Skin of body (tissue), 3 donors: ENCODE measurements at places on chromosomes 2 and 18. TPM values are rescaled to one million over a fixed set of nuclear protein-coding genes. Genes with fewer than 3 reads are reported as not detected.

GRCh38 chr2:85584857-85585780, 888 bp downstream of the VAMP5 start:
- no peak for DNase-seq

Gene NT5C1B
- not detected for total RNA-seq

GRCh38 chr2:225326969-225327368, 72.5 kb upstream of the NYAP2 start:
- no peak for DNase-seq

Gene IL1F10
- total RNA-seq: 2.7 TPM

GRCh38 chr18:22272242-22272641, 102.9 kb downstream of the GATA6 start:
- no peak for DNase-seq

GRCh38 chr2:232421189-232421785, 14.6 kb downstream of the ALPG start:
- DNase-seq: no peak

Gene PTPRM
- total RNA-seq: 46.3 TPM

GRCh38 chr2:114542695-114543094, 100.3 kb downstream of the DPP10 start:
- no peak for DNase-seq

DNA sequence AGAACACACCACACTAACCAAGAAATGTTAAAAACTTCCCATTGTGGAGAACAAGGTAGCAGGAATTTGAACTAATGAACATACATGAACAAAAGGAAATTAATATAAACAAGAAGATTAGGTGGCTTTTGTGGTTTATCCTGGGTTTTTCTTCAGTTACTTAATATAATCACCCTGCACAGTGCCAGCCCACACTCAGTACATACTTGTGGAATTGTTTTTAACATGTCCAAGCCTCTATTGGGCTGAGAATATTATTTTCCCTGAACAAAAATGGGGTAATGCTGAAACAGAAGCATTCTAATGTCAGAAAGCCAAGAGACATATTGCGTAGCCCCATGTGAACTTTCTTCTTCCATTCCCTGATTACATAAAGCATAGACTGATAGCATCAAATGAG, 202.8 kb downstream of the DNER start:
- DNase-seq: no peak
